ENCODE measurements at places on chromosomes 4 and X. TPM values are rescaled to one million over a fixed set of nuclear protein-coding genes. Genes with fewer than 3 reads are reported as not detected.

AMTN gene
- total RNA-seq = not detected

PITX2 gene
- 0.09 TPM for total RNA-seq

- no peak overlapping the region for H3K4me3 ChIP-seq
- no peaks in the 10 kb centered on the region for H3K4me1 ChIP-seq
- H3K27ac ChIP-seq = no peak overlapping the region
- H3K27me3 ChIP-seq = no peaks in the 10 kb centered on the region
- H3K36me3 ChIP-seq = no peaks in the 10 kb centered on the region
Observed at GRCh38 chr4:21447301-21448054, 501.1 kb downstream of the KCNIP4 start.

GRCh38 chrX:154379569-154379951, 465 bp downstream of the EMD start:
- peaks cover 23% of the 10 kb centered on the region for H3K4me1 ChIP-seq
- no peaks in the 10 kb centered on the region for H3K27me3 ChIP-seq
- peak overlapping the region; percentile 91 for H3K27ac ChIP-seq
- H3K36me3 ChIP-seq = peaks cover 11% of the 10 kb centered on the region
- DNase-seq = no peak

GRCh38 chr4:73019462-73020047, 50.0 kb downstream of the COX18 start:
- no peaks in the 10 kb centered on the region for H3K36me3 ChIP-seq
- H3K4me1 ChIP-seq = no peaks in the 10 kb centered on the region

DNA sequence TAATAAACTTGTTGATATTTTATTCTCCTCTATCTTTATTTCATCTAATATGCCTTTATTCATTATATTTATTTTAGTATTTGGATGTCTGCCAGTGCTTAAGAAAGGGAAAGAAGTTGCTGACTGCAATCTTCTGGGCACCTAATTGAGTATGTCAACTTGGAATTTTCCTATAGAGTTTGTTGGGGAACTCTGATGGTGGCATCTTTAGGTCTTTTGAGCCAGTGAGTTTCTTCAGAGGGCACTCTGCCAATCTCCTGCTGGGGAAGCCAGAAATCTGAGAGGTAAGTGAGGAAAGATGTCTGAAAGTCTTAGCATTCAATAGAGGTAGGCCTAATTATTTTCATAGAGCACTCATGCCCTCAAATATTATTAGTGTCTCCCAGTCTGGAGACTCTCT, 475.0 kb downstream of the GABRG1 start:
- H3K36me3 ChIP-seq = no peaks in the 10 kb centered on the region
- no peak for DNase-seq
- H3K4me3 ChIP-seq = no peak overlapping the region
- no peaks in the 10 kb centered on the region for H3K27me3 ChIP-seq
- no peaks in the 10 kb centered on the region for H3K4me1 ChIP-seq
- H3K27ac ChIP-seq = no peak overlapping the region

DNA sequence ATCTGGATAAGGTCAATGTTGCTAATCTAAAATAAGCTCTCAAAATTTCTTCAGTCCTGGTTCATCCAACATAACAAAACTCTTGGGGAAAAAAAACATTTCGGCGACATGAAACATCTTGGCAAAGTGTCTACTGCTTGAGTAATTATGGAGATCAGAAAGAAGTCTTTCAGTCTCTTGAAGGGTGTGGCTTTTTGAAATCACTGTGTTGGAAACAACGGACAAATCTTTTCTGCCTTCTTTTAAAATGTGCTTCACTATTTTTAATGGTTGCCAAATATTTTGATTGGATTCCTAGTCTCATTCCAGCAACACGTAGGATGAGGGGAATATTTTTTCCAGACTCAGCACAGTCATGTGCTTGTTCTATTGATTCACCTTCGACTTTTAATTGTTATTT, 138.6 kb downstream of the KLHL8 start:
- no peaks in the 10 kb centered on the region for H3K27me3 ChIP-seq
- no peak overlapping the region for H3K27ac ChIP-seq
- H3K4me1 ChIP-seq = peaks cover 30% of the 10 kb centered on the region
- peaks cover 16% of the 10 kb centered on the region for H3K36me3 ChIP-seq
- DNase-seq = no peak

SPANXC gene
- not detected for total RNA-seq

- no peaks in the 10 kb centered on the region for H3K4me1 ChIP-seq
- no peak for DNase-seq
- H3K27me3 ChIP-seq = no peaks in the 10 kb centered on the region
- H3K4me3 ChIP-seq = no peak overlapping the region
- no peaks in the 10 kb centered on the region for H3K36me3 ChIP-seq
Observed at GRCh38 chr4:185304541-185304940, 91.2 kb downstream of the LRP2BP start.

MAGED4 gene
- total RNA-seq = 0.95 TPM

GRCh38 chr4:181830404-181831035, 412.7 kb upstream of the TENM3 start:
- no peaks in the 10 kb centered on the region for H3K27me3 ChIP-seq
- DNase-seq = no peak
- no peaks in the 10 kb centered on the region for H3K4me1 ChIP-seq
- no peaks in the 10 kb centered on the region for H3K36me3 ChIP-seq
- no peak overlapping the region for H3K27ac ChIP-seq

NLGN3 gene
- 0.78 TPM for total RNA-seq

GRCh38 chr4:165612936-165613335, 234.1 kb downstream of the CPE start:
- H3K27ac ChIP-seq = no peak overlapping the region
- DNase-seq = peak; percentile 7
- no peaks in the 10 kb centered on the region for H3K36me3 ChIP-seq
- peaks cover 1% of the 10 kb centered on the region for H3K27me3 ChIP-seq

DNA sequence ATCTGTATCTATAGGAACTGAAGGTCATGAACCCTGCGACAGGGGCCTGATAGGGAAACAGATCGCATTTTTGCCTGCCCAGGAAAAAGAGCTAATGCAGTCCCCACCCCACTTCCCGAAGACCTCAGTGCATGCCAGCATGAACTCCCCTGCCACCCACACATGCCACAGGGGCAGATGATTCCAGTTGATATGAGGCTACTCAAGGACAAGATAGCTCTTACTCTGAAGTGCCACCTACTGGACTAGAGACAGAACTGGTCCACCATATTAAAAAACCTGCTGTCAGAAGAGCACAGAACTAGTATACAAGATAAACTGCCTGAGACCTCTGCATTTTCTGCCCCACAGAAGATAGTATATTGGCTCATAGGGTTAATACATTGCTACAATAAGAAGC, 68.0 kb downstream of the YIPF7 start:
- no peak overlapping the region for H3K4me3 ChIP-seq
- peak; percentile 4 for DNase-seq
- H3K36me3 ChIP-seq = no peaks in the 10 kb centered on the region

DNA sequence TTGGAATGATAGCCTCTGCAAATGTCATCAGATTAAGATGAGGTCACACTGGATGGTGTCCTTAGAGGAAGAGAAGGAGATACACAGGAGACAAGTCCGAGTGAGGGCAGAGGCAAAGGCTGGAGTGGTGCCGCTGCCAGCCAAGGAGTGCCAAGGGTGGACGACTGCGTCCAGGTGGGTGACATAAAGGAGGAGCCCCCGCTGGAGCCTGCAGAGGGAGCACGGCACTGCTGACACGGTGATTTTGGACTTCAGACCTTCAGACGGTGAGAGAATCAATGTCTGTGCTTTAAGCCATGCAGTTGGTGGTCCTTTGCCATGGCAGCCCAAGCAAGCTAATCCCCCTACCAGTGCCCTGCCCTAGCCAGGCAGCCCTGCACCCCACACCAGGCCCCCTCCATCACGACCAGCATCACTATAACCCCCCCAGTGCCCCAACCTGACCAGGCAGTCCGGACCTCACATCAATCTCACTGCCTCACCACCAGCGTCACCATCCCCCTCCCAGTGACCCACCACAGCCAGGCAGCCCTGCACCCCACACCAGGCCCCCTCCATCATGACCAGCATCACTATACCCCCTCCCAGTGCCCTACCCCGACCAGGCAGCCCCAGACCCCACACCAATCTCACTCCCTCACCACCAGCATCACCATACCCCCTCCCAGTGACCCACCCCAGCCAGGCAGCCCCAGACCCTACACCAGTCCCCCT, 130.0 kb downstream of the HMX1 start:
- no peaks in the 10 kb centered on the region for H3K4me1 ChIP-seq
- no peaks in the 10 kb centered on the region for H3K36me3 ChIP-seq
- no peak for DNase-seq
- H3K4me3 ChIP-seq = no peak overlapping the region

SMIM20 gene
- 15.6 TPM for total RNA-seq

NR3C2 gene
- total RNA-seq = 5.8 TPM

GRCh38 chr4:37836838-37837440, 10.5 kb downstream of the PGM2 start:
- peak overlapping the region; percentile 17 for H3K27ac ChIP-seq
- H3K27me3 ChIP-seq = no peaks in the 10 kb centered on the region
- H3K4me1 ChIP-seq = peaks cover 33% of the 10 kb centered on the region

DNA sequence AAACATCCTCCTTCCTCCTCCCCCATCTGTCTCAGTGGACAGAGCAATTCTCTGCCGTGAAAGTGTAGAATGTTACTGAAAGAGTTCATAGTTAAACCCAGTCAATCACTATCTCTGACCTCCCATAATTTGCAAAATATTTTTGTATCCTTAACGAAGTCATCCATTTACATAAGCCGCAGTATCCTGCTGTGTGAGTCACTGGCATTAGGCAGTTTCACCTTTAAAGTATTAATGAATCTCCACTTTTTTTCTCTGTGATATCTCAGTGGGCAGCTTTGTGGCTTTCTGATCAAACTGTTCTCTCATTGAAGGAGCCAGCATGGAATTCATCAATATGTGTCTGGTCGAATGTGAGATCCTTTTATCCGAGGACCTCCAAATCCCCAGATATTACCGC, 678.6 kb upstream of the TENM3 start:
- no peak for DNase-seq
- H3K36me3 ChIP-seq = no peaks in the 10 kb centered on the region
- no peaks in the 10 kb centered on the region for H3K4me1 ChIP-seq
- no peak overlapping the region for H3K27ac ChIP-seq
- H3K27me3 ChIP-seq = no peaks in the 10 kb centered on the region
- no peak overlapping the region for H3K4me3 ChIP-seq

DNA sequence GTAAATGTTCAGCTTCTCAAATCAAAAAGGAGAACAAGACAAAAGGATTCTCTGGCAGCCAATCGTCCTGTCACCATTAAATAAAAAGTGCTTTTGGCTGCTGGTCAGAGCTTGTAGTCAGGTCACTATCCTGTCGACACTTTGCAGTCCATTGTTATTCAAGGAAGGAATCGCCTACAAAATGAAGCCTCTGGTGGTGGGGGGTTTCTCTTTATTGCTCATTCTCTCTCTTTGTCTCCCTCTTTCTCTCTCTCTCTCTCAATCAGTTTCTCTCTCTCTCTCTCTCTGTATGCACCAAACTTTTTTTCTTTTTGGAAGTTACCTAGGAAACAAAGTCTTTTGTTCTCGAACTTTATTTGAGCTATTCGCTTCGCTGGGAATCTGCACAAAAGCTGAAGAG, 17.6 kb upstream of the SCML1 start:
- H3K4me1 ChIP-seq = no peaks in the 10 kb centered on the region
- DNase-seq = no peak
- no peak overlapping the region for H3K27ac ChIP-seq
- no peaks in the 10 kb centered on the region for H3K27me3 ChIP-seq

- H3K4me1 ChIP-seq = no peaks in the 10 kb centered on the region
- H3K27ac ChIP-seq = no peak overlapping the region
- H3K36me3 ChIP-seq = no peaks in the 10 kb centered on the region
- DNase-seq = no peak
- H3K27me3 ChIP-seq = peaks cover 5% of the 10 kb centered on the region
Observed at GRCh38 chr4:141899103-141899502, 262.7 kb downstream of the IL15 start.

NXF2 gene
- not detected for total RNA-seq

MAGEA12 gene
- total RNA-seq = not detected

DNA sequence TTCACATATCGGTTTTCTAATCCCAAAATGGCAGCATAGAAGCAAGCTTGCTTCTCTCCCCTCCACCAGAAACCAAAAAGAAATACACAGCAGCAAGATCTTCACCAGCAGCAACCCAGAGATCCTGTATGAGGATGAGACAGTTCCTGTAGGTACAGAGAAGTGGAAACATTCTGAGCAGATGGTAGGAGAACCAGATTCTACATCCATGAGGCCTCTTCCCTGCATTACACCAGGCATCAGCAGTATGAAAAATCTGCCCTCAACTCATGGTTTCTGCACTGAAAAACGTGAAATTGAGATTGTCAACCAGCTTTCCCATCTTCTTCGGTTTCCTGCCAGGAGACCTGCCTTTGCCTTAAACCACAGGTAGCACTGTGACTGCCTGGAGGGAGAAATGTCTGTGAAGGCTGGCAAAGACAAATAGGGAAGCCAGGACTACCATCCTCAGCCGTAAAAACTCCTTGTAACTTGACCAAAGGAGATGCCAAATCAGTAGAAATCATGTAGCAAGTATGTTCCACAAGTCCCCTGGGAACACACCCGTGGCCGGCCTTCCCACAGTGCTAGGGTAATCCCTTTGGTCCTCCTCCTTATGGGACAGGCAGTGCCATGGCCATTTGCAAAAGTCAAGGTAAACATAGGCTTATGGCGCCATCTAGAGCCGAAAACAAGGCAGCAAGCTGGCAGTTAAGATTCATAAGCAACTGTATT, 24.0 kb upstream of the MTHFD2L start:
- H3K27ac ChIP-seq = no peak overlapping the region
- H3K4me1 ChIP-seq = no peaks in the 10 kb centered on the region
- no peak overlapping the region for H3K4me3 ChIP-seq
- H3K36me3 ChIP-seq = no peaks in the 10 kb centered on the region
- H3K27me3 ChIP-seq = peaks cover 2% of the 10 kb centered on the region

GRCh38 chrX:153766098-153766817, 2.2 kb downstream of the PLXNB3 start:
- peak; percentile 71 for DNase-seq
- H3K4me1 ChIP-seq = peaks cover 9% of the 10 kb centered on the region
- no peak overlapping the region for H3K4me3 ChIP-seq
- H3K27ac ChIP-seq = no peak overlapping the region
- H3K36me3 ChIP-seq = no peaks in the 10 kb centered on the region
- no peaks in the 10 kb centered on the region for H3K27me3 ChIP-seq

TSC22D3 gene
- total RNA-seq = 23.3 TPM

DNA sequence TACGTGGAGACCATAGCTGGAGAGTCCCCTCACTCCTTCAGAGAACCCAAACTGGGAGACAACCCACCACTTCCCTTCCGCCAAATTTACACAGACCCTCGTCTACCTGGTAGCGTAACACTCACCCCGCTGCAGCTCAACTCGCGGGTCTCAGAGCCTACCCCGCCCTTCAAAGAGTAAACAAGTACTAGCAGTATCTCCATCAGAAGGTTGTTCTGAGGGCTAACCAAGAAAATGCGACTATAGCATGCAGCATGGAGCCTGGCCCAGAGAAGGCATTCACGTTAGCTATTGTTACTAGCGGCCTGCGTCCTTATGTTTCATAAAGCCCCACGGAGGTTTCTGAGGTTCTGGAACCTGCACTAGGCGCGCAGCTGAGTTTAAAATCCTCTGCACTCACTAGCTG, 531 bp upstream of the MANBA start:
- peak overlapping the region; percentile 42 for H3K27ac ChIP-seq
- peak overlapping the region; percentile 90 for H3K4me3 ChIP-seq
- peaks cover 3% of the 10 kb centered on the region for H3K36me3 ChIP-seq

GRCh38 chrX:21905953-21906352, 34.6 kb upstream of the SMS start:
- no peaks in the 10 kb centered on the region for H3K27me3 ChIP-seq
- no peak overlapping the region for H3K27ac ChIP-seq
- no peaks in the 10 kb centered on the region for H3K36me3 ChIP-seq
- DNase-seq = no peak
- no peaks in the 10 kb centered on the region for H3K4me1 ChIP-seq
- H3K4me3 ChIP-seq = no peak overlapping the region

- no peak overlapping the region for H3K27ac ChIP-seq
- no peaks in the 10 kb centered on the region for H3K27me3 ChIP-seq
- H3K4me3 ChIP-seq = no peak overlapping the region
- no peak for DNase-seq
- peaks cover 22% of the 10 kb centered on the region for H3K36me3 ChIP-seq
Observed at GRCh38 chrX:41580423-41581064, 108.2 kb upstream of the GPR34 start.

MYOZ2 gene
- total RNA-seq = not detected

Measured in activated CD4-positive, alpha-beta T cell treated with anti-CD3 and anti-CD28 coated beads for 36 hours (primary cell).